ENCODE measurements at places on chromosomes 5 and 9. TPM values are rescaled to one million over a fixed set of nuclear protein-coding genes. Genes with fewer than 3 reads are reported as not detected.
A peak's percentile ranks its signal among the peaks of the same experiment; 100 is the strongest.

DNA sequence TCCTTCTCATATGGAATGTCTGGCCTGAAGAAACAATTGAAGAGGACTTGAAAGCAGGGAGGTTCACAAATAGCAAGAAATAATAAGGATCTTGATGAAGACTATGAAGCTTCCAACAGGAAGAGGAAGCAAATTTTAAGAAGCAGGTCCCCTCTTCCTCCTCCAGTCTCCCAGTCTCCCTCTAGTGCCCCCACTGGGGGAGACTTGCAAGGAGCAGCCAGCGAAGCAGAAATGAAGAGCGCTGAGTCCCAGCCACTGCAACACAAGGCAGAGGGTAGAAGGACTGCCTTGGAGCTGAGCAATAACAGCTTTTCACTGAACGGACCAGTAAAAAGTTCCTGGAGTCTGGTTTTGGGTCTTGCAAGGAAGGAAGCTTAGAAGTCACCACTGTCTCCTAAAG is 32.6 kb upstream of the ACO1 start:
- DNase-seq = no peak

DNA sequence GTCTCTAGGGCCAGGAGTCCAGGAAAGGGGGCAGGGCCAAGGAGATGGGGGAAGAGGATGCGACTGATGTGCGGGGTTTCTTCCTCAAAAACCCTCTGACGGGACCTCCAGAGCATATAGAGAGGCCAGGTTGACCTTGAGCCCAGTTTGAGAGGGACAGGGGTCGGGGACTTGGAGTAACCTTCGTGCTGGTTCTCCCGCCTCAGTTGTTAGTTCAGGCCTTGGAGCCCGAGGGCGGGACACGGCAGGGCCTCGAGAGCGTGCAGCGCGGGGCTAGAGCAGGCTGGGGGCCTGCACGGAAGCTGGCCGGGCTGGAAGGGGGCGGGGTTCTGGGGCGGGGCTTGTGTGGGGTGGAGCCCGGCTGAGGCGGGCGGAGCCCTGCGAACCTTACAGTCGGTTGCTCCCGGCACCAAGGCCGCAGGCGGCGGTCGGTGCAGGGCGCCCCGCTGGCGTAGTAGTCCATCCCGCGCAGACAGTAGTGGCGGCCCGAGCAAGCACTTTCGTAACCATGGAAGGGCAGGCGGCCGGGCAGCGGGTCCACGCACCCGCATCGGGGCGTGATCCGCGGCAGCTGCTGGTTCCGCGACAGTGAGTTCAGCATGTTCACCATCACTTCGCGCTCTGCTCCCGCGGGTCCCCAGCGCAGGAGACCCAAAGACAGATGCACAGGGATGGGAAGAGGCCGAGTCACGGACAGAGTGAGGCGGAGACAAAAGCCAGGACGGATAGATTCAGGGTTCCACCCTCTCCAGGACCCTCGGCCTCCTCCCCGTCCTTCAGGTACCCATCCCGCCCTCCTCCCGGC is 4.0 kb upstream of the MYORG start:
- DNase-seq = peak; percentile 34

DNA sequence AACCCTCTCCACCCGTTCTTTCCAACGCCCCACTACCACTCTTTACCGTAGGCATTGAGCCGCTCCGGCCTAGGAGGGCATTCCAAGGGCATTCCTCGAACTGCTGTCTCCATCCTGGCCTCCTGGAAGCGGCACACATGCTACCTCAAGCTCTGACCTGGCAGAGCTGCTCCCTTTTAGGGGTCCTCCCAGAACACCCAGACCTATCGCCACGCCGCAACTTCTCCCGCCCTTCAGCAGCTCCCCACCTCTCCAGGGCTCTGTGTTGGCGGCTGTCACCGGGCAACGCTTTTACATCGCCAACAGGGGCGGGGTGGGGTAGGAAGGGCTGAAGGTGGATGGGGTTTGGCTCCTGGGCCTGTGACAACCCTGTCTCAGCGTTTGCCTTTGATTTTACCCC is 4.6 kb upstream of the MYORG start:
- no peak for DNase-seq

The TAF11L5 gene
- total RNA-seq = not detected

DNA sequence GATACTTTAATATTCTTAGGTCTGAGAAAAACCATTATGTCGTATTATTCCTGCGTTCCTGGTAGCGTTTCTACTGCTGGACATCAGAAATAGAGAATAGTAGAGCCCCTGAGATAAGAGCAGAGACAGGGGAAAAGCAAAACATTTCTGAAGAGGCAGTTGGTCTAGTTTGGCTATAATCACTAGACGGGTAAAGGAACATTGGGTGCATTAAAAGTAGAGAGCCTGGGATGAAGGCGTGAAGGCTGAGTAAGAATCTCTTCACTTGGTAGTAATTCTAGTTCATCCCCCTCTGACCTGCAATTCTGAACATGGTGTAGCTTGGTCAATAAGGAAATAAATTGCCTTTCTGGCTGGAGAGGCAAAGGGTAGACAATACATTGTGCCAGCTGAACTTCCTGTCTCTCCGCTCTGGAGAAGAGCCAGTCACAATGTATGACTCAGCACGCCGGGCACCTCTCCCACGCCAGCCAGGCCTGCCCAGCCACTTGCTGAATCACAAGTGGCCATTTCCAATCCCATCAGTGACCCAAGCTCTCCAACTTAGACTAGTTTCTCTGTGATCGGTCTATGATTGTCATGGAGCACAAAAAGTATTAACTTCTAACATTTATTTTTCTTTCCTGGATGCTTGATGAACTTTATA is 75.4 kb downstream of the STK32A start:
- no peak for DNase-seq

DNA sequence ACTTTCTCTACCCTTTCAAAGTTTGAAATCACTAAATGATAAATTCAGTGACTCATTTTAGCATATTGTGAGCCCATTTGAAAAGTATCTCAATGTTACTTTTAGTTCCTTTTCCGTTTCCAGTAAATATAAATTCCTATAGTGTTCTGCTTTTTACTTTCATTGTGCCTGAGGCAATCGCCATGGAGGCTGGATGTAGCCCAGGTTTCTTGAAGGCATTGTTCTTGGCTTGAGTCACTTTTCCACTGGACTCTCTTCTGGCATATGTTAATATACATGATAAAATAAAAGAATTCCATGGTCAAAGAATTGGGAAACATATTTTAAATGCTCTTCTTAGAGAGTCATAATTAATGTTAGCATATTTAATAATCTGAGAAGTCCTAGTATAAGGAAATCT is 327.0 kb downstream of the IZUMO3 start:
- DNase-seq = no peak

GRCh38 chr5:159657298-159657697 is 259.0 kb upstream of the ADRA1B start:
- DNase-seq = no peak

DNA sequence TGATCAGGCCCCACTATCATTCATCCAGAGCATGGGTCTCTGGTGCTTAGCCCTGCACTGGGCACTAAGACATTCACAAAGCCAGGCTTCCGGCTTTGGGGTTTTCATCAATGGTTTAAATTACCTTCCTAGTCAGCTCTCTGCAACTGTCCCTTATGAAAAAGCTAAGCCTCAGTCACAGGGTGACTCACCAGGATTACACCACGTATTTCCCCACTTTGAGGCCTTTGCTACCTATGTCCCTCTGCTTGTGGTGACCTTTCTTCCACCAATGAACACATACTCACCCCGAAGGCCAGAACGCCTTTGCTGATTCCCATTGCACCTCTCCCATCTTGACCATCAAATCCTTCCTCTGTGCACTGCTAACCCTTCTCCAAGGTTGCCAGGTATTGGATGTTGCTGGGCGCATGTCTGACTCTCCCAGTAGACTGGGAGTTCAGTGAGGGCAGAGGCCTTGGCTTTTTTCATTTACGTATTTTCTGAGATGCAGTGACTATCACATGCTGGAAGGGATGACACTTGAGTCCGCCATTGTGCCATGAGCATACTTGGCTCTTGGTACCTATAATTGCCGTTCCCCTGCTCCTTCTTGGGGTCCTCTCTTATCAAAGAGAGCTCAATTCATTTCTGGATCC is 58.7 kb upstream of the TNFSF8 start:
- no peak for DNase-seq

The EQTN gene
- total RNA-seq = not detected

- no peak for DNase-seq
Observed at GRCh38 chr5:95111141-95111540, 173.8 kb downstream of the MCTP1 start.

The ATOSB gene
- 15.5 TPM for total RNA-seq

DNA sequence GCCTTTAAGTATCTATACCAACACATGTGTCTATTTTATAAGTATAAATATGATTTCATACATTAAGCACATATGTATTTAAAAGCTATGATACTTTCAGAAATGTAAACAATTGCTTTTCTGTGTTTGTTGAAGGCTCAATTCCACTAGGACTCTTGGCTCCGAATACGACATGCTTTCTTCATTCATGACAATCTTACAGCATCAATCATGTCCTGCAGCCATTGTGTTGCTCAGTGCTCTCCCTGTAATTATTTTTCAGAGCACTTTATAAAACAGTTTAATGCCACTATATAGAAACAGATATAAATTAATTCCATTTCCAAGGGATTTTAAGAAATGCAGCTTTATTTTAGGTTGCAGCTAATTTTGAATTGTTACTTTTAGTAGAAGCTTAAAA is 167.3 kb downstream of the TAF11L14 start:
- DNase-seq = no peak

DNA sequence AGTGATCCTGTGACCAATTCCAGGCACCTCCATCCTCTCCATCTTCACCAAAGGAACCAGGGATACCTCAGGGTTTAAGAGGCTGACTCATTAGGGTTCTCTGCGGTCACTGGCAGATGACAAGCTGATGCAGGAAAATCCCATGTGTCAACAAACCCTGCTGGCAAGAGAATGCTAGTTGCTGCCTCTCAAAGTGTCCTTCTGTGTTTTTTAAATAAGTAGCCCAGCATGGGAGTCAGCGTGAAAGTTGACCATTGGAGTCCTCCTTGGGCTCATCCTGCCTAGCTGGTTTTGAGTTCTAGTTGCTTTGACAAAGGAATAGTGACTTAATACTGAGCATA is 200.2 kb downstream of the SLIT3 start:
- no peak for DNase-seq

GRCh38 chr5:79754865-79755555 is 65.4 kb downstream of the CMYA5 start:
- no peak for DNase-seq

The C9orf50 gene
- total RNA-seq = 0.90 TPM

DNA sequence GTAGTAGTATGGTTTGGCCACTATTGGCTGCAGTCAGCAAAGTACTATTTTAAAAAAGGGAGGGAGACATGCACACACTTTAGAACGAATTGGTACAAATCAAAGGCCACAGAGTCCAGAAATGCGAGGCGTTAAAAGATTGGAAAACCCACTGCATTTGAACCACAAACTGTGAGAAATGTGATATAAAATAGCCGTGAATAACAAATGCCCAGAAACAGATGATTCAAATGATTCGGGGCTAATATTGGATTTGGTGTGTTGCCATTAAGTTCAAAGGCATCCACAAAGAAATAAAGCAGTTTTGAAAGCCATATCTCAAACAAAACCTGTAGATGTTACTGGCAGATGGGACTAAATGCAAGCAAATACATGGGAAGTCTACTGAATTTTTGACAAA is 140.9 kb upstream of the HMHB1 start:
- DNase-seq = no peak

- no peak for DNase-seq
Observed at GRCh38 chr5:5141339-5141599, 1.1 kb downstream of the ADAMTS16 start.

GRCh38 chr9:133269537-133270362 is 5.3 kb downstream of the ABO start:
- DNase-seq = no peak

The RFK gene
- 10.2 TPM for total RNA-seq

DNA sequence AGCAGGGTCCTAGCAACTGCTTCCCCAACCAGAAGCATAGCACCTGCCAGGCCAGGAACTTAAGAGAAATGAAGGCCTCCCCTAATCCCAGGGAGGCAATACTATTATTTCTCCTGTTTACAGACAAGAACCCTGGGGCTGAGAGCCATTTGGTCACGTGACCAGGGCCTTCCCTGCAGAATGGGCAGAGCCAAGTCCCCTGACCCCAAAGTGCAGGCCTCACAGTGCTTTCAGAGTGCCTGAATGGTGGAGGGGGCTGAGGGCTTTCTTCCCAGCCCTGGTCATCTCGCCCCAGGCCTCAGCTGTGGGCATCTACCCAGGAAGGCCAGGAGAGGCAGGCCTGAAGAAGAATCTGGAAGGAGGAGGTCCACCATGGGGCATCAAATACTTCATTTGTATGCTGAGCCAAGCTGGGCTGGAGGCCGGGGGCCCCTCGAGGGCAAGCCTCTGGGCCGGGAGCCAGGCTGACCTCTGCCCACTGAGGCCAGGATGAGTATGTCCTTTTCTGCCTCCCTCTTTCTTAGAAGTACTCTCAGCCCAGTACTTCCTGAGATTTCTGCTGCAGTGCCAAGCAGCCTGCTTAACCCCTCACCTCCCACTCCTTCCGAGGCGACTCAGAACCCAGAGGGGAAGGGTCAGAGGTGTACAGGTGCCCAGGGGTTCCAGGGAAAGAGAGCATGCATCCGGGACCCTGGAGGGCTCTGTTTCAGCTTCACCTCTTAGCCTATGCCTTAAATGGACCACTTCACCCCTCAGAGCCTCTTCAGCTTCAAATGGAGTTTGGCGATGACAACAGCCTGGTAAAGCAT is 18.9 kb upstream of the DUSP1 start:
- peak; percentile 21 for DNase-seq

The HAUS6 gene
- 12.1 TPM for total RNA-seq

- DNase-seq = no peak
Observed at GRCh38 chr9:90830051-90830450, 28.4 kb downstream of the SYK start.

The INSL6 gene
- not detected for total RNA-seq

GRCh38 chr5:52342361-52342760 is 445.4 kb upstream of the ITGA1 start:
- no peak for DNase-seq

DNA sequence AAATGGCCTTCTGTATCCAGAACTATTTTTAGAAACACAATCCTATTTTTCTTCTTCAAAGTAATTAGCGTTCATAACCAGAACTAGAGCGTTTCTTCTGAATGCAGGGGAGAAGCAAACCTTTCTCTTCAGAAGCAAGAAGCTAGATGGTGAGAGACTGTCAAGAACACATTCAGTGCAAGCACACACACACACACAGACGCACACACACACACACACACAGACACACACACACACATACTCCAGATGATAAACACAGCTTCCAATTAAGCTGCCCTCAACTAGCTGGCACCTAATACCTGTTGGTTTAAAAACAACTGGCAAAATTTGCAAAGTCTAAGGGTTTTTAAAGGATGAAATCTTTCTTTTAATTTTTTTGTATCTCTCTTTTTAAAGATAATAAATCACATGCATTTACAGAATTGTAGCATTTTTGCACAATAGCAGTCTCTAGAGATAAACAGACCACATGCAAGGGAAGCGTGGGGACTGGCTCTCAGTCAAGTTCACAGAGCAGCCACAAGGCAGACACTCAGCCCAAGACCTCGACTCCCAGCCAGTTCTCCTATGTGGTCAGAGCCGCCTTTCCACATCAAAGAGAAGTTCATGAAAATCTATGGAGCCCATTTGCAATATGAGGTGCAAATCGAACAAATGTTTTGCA is 138.5 kb downstream of the TTLL11 start:
- no peak for DNase-seq

The LHFPL2 gene
- total RNA-seq = 20.6 TPM
